ENCODE measurements at places on chromosomes 1 and 21.

- no peak for DNase-seq
Measured at GRCh38 chr21:27807596-27807995, 840.7 kb upstream of the ADAMTS5 start.

DNA sequence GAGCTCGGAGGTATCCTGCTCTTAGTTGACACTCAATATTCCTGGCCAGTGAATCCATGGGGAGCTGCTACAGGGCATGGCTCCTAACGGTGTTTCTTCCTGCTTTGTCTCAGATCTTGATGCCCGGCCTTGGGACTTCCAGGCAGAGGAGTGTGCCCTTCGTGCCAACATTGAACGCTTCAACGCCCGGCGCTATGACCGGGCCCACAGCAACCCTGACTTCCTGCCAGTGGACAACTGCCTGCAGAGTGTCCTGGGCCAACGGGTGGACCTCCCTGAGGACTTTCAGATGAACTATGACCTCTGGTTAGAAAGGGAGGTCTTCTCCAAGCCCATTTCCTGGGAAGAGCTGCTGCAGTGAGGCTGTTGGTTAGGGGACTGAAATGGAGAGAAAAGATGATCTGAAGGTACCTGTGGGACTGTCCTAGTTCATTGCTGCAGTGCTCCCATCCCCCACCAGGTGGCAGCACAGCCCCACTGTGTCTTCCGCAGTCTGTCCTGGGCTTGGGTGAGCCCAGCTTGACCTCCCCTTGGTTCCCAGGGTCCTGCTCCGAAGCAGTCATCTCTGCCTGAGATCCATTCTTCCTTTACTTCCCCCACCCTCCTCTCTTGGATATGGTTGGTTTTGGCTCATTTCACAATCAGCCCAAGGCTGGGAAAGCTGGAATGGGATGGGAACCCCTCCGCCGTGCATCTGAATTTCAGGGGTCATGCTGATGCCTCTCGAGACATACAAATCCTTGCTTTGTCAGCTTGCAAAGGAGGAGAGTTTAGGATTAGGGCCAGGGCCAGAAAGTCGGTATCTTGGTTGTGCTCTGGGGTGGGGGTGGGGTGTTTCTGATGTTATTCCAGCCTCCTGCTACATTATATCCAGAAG lies 16.7 kb downstream of the ALX3 start:
- DNase-seq, result peak; percentile 67

GRCh38 chr1:97869441-97869840 lies 51.4 kb downstream of the DPYD start:
- no peak for DNase-seq

DNA sequence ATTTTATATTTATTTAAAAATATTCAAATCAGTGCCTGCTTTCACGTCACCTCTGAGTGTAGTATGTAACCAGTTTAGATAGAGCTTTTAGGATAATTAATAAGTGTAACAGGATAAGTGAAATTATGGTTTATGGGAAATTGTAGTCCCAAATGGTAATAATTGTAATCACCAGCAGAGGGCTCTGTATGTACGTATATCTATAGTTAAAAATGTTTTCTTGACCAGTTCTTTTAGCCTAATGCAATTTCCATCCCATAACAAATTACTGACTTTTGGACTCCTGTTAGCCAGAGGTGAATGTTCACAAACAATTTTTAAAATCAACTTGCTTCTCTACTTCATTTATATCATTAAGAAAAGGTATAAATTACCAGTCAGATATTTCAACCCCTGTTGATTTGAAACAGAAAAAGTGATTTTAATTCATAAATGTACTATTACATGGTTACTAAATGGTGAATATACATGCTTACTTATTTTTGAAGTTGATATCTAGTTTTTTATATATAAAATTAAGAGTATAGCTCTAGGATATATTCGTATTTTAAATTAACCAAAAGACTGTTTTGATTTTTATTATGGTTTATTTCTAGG lies 25.3 kb downstream of the SLC30A7 start:
- no peak for DNase-seq

DNA sequence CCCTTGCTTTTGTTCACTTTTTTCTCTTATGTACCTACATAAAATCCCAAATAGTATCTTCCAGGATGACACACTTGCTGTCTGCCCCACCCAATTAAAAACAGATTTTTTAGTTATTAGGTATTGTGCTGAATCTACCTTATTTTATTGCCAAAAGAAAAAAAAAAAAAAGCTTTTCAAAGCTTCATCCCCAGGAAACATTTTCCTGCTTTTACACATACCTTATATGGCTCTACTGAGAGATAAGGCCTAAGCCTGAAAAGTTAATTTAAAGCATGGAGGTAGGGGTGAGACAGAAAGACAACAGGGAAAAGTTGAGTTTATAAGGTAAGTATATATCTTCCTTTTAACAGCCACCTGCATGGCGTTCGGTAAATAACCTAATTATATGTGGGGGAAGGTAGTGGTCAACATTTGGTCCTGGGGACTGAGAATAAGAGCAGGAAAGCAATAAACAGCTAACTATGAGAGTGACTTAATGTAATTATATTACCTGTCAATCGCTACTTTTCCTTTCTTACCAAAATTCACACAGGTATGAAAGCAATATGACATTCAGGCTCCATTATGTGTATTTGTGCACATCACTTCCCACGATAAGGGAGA lies 54.6 kb upstream of the BOLA1 start:
- DNase-seq, result no peak

DNA sequence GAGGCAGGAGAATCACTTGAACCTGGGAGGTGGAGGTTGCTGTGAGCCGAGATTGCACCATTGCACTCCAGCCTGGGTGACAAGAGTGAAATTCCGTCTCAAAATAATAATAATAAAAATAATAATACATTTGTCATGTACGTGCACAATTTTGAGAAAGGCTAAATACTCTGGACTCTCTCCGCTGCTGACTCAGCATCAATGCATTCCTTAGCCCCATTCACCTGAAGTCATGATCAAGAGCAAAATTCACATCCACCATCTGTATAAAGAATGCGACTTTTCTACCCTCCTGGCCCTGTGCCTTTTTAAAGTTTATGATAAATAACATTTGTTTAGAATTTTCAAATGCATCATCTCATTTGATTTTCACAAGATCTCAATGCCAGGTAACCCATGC lies 35.5 kb upstream of the MAP1LC3C start:
- no peak for DNase-seq

DNA sequence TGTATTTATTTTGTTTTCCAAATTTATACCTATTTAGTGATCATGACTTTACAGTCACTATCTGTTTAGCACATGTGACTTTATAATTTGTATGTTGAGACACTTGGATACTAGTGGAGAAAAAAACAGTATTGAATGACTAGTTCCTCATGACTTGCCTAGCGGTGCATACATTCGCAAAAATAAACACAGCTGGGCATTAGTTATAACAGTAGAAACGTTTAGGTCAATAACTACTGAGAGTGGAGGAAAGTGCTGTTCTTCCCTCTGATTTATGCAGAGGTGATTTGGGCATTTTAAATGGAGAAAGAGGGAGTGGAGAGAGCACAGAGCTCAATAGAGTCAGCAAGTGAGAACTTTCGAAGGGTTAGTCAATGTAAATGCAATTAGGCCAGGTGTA lies 1679.0 kb upstream of the B3GALT2 start:
- no peak for DNase-seq

GRCh38 chr1:1006305-1007159 lies 6.6 kb upstream of the HES4 start:
- DNase-seq, result no peak

DNA sequence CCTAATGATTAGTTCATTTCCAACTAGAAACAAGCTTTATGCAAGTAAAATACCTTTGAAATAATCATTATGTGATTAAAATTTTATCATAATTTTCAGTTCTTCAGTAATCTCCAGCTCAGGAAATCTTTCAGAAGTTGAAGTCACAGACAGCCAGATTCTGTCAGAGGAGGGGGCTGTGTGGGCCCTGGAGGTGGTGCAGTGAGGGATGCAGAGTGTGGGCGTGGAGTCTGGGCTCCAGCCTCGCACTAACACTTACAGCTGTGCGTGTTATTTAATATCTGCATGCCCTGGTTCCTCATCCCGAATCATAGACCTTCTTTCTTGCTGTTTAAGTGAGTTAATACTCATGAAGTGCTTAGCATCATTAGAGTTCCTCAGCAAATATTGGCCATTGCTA lies 23.9 kb downstream of the WDR64 start:
- peak; percentile 2 for DNase-seq

- peak; percentile 60 for DNase-seq
Measured at GRCh38 chr1:212760126-212760823, 31.3 kb downstream of the NSL1 start.

GRCh38 chr1:156488566-156489165 lies 11.9 kb downstream of the MEF2D start:
- no peak for DNase-seq

- no peak for DNase-seq
Measured at GRCh38 chr1:181255270-181255929, 166.9 kb downstream of the IER5 start.

GRCh38 chr1:182357913-182358312 lies 33.7 kb downstream of the GLUL start:
- no peak for DNase-seq

- DNase-seq, result no peak
Measured at GRCh38 chr1:214843281-214843680, 239.3 kb upstream of the KCNK2 start.

DNA sequence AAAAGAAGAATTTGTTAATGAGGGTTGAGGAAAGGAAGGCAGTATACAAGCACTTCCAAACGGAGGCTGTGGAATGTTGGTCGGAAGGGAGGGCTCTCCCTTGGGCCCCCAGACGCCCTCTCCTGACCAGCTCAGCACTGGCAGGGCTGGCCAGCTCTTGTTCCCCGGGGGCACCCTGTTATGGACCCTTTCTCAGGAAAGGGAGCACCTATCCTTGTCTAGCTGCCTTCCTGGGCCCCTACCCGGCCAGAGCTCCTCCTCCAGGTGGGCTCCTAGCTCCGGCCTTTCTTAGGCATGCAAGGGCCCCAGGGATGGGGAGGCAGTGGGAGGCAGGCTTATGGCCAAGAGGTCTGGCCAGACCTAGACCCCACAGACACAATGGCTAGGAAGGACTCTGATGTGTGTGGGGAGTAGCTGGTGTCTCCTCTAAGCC lies 926 bp downstream of the BLACAT1 start:
- DNase-seq, result no peak

- no peak for DNase-seq
Measured at GRCh38 chr21:39073717-39074116, 109.5 kb downstream of the PSMG1 start.

DNA sequence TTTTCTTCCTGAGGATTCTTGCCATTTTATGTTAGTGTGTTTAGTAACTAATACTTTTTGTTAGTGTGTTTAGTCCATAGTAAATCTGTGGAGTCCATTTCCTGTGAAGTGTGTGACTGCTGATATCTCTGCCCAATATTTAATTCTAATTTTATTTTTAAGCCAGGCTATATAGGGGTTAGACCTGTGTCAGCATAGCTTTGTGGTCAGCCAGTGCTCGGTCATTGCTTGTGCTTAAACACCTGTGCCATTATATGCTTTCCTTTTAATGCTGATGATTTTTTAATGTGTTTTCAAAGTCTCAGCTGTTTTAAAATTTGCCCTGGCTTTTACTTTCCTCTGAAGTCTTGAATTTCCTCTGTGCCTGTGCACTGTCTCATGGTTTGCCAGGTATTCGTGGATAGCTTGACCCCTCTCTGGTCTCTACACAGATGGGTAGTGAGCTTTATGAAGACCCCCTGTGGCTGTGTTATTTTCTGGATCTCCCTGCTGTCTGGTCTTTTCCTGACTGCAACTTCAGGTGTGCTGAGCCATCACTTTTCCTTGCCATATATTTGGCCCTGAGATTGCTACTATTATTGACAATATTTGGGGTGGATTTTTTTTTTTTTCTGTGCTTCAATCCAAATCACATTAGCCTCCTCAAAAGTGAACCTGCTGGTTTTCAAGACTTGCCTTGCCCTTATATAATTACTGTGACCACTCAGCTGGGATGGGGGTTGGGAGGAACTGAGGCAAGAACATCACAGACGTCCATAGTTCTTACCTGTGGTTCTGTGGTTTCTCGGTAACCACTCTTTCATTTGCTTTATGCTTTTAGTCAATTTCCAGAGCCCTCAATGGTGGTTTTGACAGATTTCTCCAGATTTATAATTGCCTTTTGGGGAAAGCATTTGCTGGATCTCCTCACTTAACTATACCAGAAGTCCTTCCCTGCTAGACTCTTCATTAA lies 59.6 kb downstream of the RPS6KC1 start:
- DNase-seq, result no peak

- no peak for DNase-seq
Measured at GRCh38 chr1:26999440-26999987, 6.0 kb downstream of the TRNP1 start.

GRCh38 chr1:113141650-113142473 lies 68.9 kb downstream of the LRIG2 start:
- no peak for DNase-seq

GRCh38 chr1:83996191-83996590 lies 2.7 kb downstream of the TTLL7 start:
- DNase-seq, result no peak

GRCh38 chr1:116852367-116852766 lies 57.3 kb upstream of the PTGFRN start:
- no peak for DNase-seq

All from activated CD4-positive, alpha-beta T cell treated with anti-CD3 and anti-CD28 coated beads, Interleukin-2, amount 50 U/mL, for 4 hours (primary cell).